Progenitor cell of endocrine pancreas (in vitro differentiated cells): ENCODE measurements at places on chromosomes 4 and X.

DNA sequence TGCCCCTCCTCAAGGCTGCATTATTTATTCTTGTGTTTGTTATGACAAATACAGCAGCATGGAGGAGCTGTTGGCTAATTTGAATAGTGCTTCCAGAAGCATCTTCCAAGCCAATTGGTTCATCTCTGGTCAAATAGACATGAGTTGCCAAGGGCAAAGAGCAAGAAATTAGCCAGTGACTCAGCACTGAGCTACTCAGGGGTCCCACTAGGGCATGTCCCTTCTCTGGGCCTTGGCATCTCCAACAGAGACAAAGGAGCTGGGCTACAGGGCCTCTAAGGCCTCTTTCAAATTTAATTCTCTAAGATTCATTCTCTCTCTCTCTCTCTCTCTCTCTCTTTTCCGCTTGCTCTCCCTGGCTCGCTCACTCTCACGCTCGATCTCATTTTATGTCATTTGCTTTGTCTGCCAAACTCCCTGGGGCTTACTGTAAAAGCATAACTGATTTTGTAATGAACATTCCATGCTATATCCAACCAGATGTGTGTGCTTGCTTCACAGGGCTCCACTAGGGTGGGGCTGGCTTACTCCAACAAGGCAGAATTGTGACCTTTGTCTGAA, 86.7 kb upstream of the MAGEA4 start:
- no peak for DNase-seq

DNA sequence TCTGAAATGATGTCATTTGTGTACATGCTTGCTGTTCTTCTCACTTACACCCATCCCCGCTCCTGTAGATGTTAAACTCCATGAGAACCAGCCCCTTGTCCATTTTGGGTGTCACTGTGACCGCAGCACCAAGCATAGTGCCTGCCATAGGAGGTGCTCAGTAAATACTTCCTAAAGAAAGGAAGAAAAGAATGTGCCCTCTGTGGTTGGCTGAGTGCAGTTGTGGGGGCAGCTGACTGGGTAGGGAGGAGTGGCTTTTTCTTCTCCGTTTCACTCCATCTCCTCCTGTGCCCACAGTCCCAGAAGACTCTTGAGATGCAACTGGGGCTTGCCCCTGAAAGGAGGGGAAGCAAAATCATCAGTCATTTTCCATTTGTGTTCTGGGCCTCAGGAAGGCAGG, 25.5 kb downstream of the PHEX start:
- no peak for DNase-seq

DNA sequence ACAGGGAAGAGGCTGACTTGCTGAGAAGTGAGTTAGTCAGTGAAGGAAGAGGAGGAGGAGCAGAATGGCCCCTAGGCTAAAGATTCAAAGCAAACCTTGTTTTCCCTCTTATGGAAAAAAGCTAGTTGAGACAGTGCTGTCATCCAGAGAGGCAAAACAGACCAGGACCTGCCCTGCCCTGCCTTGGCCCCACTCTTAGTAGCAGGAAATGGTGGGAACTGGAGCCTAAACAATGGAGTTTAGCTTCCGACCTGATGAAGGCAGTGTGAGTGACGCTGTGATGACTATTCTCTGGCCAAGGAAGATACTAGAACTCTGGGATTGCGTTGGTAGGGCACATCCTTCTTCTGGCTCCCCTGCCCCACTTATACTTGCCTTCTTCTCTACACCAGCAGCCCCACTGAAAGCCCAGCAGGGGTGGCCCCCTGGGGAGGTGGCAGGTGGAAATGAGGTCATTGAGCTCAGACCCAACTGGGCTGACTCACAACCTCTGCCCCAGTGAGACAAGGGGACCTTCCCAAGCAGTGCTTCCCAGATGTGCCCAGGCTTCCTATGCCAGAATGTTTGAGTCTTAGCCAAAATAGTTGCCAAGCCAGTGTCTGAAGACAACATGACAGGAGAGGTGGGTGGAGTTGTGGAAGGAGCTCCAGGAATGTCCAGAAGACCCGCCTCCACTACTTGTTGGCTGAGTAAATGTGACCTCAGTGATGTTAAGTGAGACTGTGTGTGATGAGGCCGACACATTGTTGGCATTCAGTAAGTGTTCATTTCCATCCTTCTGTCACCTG, 38.8 kb downstream of the MSN start:
- DNase-seq, result no peak

- no peak for DNase-seq
Observed at GRCh38 chr4:93203708-93204107, 624.8 kb upstream of the ATOH1 start.

GRCh38 chr4:168484626-168485025, 4.3 kb upstream of the DDX60L start:
- no peak for DNase-seq

GRCh38 chr4:74466242-74466641, 21.3 kb downstream of the AREG start:
- no peak for DNase-seq

DNA sequence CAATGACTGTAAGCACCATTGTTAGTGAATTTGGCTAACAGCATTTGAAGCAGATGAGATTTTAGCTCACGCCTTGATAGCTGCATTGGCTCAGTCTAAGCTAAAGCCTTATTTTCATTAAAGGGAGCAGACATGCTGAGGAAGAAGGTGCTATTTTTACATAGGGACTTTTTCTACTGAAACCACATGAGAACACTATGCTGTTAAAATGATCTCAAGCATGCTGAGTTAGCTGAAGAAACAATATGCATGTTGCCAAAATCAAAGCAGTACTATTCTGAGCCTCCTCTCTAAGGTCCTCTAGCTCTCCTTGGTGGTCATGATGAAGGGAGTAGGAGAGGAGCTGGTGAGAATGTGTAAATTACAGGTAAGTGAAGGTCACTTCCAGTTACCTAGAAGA, 134.4 kb upstream of the JADE1 start:
- no peak for DNase-seq

GRCh38 chr4:182447767-182448280, 204.6 kb downstream of the TENM3 start:
- DNase-seq, result no peak

GRCh38 chrX:12419591-12419990, 281.3 kb downstream of the FRMPD4 start:
- no peak for DNase-seq

GRCh38 chr4:38243388-38244053, 283.3 kb downstream of the PTTG2 start:
- DNase-seq, result no peak

GRCh38 chrX:136453771-136454170, 34.0 kb upstream of the BRS3 start:
- DNase-seq, result no peak

- no peak for DNase-seq
Observed at GRCh38 chrX:70479247-70479921, 34.7 kb downstream of the DLG3 start.

GRCh38 chr4:101033986-101034385, 313.3 kb downstream of the PPP3CA start:
- no peak for DNase-seq

GRCh38 chrX:105117621-105118020, 102.9 kb downstream of the TEX13A start:
- no peak for DNase-seq
